ENCODE measurements at places on chromosomes 5 and 9.

GRCh38 chr5:139898981-139899380 lies 103.4 kb downstream of the PSD2 start:
- no peak for DNase-seq

DNA sequence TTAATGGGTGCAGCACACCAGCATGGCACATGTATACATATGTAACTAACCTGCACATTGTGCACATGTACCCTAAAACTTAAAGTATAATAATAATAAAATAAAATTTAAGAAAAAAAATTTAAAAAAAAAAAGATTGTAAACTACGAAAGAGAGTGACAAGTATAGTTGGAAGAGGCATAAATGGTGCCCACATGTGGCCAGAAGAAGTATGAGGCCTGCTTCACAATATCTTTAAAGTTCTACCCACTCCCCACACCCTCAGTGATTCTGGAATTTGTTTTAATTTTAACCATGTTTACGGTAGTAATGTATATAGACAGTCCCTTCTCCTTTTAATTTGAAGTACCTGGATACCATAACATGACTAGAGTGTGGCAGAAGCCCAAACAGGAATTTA lies 172.7 kb downstream of the CHSY3 start:
- DNase-seq = no peak

DNA sequence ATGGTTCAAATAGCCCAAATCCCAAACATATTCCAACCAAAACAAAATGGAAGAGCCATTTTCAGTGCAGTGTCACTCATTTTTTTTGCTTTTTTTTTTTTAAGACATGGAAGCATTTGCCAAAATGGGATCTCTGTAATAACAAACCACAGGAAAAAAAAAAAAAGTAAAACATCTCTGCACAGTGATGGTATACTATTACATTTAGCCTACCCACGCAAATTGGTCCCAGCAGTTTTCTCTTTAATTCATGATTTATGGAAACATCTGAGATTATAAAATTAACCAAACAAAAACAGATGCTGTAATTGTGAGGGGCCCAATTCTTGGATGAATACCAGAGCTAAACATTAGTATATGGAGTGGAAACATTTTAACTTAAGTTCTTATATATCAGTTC lies 566.6 kb downstream of the ZNF608 start:
- no peak for DNase-seq

DNA sequence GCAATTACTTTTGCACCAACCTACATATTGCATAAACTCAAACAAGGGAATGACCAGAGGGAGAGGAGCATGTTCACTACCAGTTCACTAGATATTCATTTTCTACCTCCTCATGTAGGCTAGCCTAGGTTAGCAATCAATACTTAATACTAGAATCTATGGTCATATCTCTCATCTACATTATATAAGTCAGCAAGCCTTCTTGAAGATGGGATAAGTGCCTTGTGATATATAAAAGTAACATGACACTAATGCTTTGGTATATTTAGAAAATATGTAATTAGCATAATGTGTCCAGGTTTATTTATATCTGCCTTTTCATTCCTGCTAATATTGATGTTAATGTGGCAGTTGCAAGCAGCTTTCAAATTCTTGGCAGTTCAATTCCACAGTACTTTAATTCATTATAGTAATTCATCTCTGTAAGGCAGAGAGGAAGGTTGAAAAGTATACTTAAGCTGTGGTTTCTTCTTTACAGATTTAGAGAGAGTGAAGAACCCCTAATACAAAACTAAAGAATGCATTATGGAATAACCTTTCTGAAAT lies 1613.2 kb upstream of the ACO1 start:
- no peak for DNase-seq

- no peak for DNase-seq
These were observed 10.5 kb downstream of the CSF1R start for GRCh38 chr5:150075806-150076205.

DNA sequence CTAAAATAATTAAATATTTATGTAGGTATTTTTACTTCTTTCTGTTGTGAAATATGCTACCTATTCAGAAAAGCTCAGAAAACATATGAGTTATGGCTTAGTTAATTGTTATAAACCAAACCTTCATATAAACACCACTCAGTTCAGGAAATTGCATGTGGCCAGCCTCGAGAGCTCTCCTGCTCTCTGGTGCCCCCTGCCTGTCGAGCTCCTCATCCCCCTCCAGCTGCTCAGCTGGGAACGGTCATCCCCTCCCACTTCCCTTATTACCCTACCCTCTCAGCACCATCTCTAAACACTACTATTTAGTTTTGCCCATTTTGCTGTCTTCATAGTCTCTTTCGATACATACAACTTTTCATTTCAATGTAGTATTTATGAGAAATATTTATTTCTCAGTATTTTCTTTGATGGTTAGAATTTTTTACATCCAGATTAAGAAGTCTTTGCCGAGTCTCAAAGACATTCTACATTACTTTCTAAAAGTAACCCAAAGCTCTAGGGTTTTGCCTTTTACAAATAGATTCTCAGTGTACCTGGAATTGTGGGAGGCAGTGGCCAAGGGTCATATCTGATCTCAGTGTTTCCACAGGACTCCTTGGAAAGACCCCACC lies 51.2 kb upstream of the SEMA4D start:
- DNase-seq = peak; percentile 86

GRCh38 chr9:16138561-16139491 lies 586.0 kb downstream of the CCDC171 start:
- no peak for DNase-seq

GRCh38 chr9:122342323-122343050 lies 28.3 kb upstream of the PTGS1 start:
- no peak for DNase-seq

- no peak for DNase-seq
These were observed 2.7 kb downstream of the EEIG1 start for GRCh38 chr9:127977884-127978647.

DNA sequence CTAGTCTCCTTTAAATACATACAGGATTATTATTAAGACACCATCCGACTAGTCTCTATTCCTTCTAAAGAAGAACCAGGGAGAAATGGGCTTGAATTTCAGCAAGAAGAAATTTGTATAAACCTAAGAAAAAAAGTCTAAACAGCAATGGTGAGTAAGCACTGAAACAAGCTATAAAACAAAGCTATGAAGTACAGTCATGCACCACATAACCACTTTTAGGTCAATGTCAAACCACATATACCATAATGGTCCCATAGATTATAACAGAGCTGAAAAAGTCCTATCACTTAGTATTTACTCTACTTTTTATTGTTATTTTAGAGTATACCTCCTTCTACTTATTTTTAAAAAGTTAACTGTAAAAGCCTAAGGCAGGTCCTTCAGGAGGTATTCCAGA lies 102.0 kb upstream of the NFIB start:
- DNase-seq = no peak
